ENCODE measurements at places on chromosomes 7 and 10.

- DNase-seq: no peak
Observed at GRCh38 chr7:16564023-16564380, 37.4 kb downstream of the LRRC72 start.

GRCh38 chr7:50411332-50411731 lies 38.8 kb downstream of the FIGNL1 start:
- DNase-seq: no peak

GRCh38 chr7:125423458-125424155 lies 494.0 kb upstream of the POT1 start:
- DNase-seq: peak; percentile 74

- DNase-seq: no peak
Observed at GRCh38 chr7:139488810-139489209, 5.3 kb upstream of the KLRG2 start.

- DNase-seq: no peak
Observed at GRCh38 chr10:119159332-119159731, 6.2 kb downstream of the SFXN4 start.

DNA sequence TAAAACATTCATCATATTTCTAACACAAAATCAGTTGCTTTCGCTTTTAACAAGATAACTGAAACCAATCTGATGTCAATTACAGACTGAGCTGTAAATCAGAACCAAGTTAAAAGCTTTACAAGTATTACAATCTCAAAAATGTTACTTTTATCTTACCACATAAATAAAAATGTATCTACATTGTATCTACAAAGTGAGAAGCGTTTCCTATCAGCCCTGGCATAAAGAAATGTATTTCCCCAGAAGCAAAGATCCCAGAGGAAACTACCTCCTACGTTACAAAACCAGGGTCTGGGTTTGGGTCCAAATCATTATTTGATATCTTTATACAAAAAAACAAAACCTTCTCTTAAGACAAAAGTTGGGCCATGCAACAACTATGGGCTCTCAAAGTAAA lies 2.6 kb downstream of the SMURF1 start:
- DNase-seq: no peak

GRCh38 chr10:112962343-112962742 lies 12.3 kb downstream of the TCF7L2 start:
- no peak for DNase-seq

- no peak for DNase-seq
Observed at GRCh38 chr7:104767826-104768536, 246.0 kb upstream of the KMT2E start.

GRCh38 chr10:112952282-112953173 lies 2.5 kb downstream of the TCF7L2 start:
- peak; percentile 23 for DNase-seq

- DNase-seq: peak; percentile 1
Observed at GRCh38 chr7:27277628-27278027, 35.0 kb downstream of the EVX1 start.

- DNase-seq: no peak
Observed at GRCh38 chr10:90588222-90588621, 269.6 kb downstream of the HTR7 start.

DNA sequence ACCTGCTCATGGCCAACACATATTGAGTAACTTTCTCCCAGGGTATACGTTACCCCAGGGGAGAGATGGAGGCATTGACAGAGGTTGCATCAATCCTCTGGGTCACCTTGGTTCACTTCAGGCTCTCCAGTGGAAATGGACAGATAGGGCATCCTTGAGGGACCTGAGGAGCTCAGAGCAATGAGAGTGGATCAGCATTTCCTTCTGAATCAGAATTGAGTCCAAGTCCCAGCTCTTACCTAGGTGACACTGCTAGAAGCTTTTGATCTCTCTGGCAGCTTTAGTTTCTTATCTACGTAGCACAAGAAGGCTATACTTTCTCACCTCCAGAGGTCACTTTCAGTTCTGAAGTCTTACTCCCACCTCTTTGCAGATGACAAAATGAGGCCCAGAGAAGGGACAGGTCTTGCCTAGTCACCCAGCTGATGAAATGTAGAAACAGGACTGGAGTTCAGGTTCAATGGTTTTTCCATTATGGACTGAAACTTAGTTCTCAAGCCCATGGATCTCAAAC lies 35.2 kb downstream of the PANK1 start:
- DNase-seq: no peak

DNA sequence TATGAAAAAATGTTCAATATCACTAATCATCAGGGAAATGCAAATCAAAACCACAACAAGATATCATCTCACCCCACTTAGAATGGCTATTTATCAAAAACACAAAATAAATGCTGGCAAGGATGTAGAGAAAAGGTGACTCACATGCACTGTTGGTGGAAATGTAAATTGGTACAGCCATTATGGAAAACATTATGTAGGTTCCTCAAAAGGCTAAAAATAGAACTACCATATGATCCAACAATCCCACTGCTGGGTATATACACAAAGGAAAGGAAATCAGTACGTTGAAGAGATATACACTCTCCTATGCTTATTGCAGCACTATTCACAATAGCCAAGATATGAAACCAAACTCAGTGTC lies 50.2 kb downstream of the CDK1 start:
- no peak for DNase-seq

DNA sequence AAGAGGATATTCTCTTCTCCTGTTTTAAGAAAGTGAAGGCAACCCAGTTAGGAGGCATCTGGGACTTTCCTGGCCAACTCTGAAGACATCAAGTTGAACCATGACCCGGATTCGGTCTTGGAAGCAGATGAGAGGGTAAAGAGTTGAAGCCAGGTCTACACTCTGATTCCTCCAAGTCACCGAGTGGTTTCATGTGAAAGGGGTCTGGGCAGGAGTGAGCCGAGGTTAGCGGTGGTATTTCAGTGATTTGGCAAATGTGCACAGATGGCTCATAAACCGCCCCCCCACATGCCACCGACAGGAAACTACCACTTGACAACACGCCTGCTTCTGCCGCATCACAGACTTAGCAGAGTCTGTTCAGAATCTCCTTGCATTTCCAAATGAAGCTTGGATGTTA lies 11.4 kb upstream of the REPIN1 start:
- no peak for DNase-seq

- DNase-seq: peak; percentile 62
Observed at GRCh38 chr7:31735991-31736982, 49.3 kb downstream of the PPP1R17 start.

- peak; percentile 18 for DNase-seq
Observed at GRCh38 chr7:85833066-85833465, 646.2 kb upstream of the SEMA3D start.

DNA sequence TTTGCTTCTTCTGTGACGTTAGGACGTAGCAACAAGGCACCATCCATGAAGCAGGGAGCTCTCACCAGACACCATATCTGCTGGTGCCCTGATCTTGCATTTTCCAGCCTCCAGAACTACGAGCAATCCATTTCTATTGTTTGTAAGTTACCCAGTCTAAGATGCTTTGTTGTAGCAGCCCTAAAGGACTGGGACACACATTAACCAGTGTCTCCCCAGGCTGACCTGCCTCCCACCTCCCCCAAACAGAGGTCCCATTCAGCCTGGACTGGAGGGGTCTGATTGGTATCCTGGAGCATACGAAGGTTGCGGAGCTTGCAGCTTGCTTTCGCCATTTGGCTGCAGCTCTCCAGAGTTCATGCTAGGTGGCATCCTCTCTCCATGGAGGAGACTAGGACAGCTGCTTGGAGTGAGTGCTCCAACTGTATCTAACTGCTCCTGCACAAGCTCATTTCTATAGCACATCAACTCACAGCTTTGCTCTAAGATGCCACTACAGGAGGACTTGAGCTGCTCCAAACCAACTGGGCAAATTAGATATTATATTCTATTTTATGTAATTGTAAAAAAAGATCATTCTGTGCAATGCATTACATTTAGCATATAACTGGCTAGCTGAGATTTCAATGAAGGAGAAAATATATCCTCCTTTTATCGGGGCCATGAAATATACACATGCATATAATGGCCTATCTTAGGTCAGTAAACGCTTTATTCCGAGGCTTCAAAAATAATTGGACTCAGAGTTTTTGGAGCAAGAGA lies 8.0 kb upstream of the GRK5 start:
- peak; percentile 85 for DNase-seq

GRCh38 chr10:33026422-33026821 lies 68.4 kb upstream of the ITGB1 start:
- no peak for DNase-seq

GRCh38 chr10:132351611-132352010 lies 19.6 kb downstream of the LRRC27 start:
- no peak for DNase-seq

- no peak for DNase-seq
Observed at GRCh38 chr7:38855386-38855785, 53.6 kb downstream of the VPS41 start.

GRCh38 chr7:143016996-143017395 lies 9.9 kb downstream of the OR9A2 start:
- no peak for DNase-seq

DNA sequence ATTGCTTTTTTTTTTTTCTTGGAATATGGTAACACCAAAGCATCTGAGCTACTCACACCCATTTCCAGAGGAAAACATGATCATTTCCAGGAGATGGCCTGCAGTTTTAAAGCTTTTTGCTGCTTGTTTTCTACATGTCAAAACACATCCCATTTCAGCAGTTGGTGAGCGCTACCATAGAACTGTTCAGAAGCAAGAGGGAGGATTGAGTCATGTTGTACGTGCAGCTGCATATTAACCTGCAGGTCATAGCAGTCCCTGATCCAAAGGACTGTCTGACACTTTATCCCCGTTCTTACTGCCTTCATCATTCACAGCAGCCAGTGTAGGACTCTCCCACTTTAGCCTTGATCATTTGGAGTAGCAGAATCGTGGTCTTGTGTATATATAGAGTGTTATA lies 124.6 kb downstream of the AUTS2 start:
- no peak for DNase-seq

GRCh38 chr10:91575044-91575610 lies 57.7 kb downstream of the PPP1R3C start:
- no peak for DNase-seq

Data from astrocyte of the spinal cord (primary cell).